ENCODE measurements at places on chromosomes 12 and 14.

- no peak for DNase-seq
Measured at GRCh38 chr14:101171650-101172049, 268.1 kb upstream of the RTL1 start.

- no peak for DNase-seq
Measured at GRCh38 chr14:68924186-68925158, 54.6 kb downstream of the ACTN1 start.

DNA sequence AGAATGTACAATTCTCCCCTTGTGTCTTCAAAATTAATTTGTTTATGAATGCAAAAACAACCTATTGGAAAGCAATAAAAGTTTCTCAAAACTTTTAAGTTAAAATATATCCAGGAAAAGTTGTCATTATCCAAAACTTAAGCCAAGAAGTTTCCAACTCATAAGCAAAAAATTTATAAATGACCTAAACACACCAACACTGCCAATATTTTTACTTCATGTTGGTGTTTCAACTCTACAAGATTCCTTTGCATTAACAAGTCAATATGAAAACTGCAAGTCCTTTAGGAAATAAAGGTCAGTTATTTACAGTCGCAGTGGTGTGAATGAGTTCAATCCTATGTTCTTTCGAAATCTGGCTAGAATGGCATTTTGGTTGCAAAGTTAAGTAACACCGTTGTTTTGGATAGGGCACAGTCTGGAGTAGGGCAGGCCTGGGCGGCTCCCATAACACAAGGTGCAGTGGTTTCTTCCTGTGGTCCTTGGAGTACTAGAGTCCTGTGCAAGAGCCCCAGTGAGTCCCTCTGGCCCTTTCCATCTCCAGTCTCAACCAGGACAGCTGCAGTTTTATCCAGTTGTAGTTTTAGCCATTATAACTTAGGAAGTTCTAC, 151.4 kb downstream of the MED13L start:
- DNase-seq = no peak

- DNase-seq = no peak
Measured at GRCh38 chr12:88044035-88044434, 14.8 kb upstream of the C12orf50 start.

DNA sequence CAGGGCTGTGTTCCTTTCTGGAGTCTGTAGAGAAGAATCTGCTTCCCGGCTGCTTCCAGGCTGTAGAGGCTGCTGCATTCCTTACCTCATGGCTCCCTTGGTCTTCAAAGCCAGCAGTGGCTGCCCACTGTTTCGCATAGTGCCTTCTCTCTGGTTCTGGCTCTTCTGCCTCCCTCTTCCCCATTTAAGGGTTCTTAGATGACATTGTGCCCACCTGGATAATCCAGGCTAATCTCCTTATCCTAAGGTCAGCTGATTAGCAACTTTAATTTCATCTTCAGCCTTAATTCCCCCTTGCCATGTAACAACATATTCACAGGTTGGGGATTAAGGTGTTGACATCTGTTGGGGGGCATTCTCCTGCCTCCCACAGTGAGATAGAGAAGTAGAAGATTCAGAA, 208.6 kb upstream of the TMTC1 start:
- no peak for DNase-seq

All from CD4-positive, alpha-beta T cell treated with Interleukin-4 for 4 hours (primary cell).